ENCODE measurements at places on chromosomes 5 and 9.

GRCh38 chr5:61348447-61348846 lies 16.4 kb downstream of the ZSWIM6 start:
- DNase-seq, result no peak

GRCh38 chr9:137544176-137544760 lies 5.9 kb downstream of the PNPLA7 start:
- DNase-seq, result no peak

GRCh38 chr5:105573575-105573974 lies 2011.0 kb upstream of the NUDT12 start:
- DNase-seq, result no peak

- no peak for DNase-seq
Observed at GRCh38 chr5:73032635-73033034, 76.8 kb downstream of the FCHO2 start.

- no peak for DNase-seq
Observed at GRCh38 chr9:99745085-99745484, 76.6 kb upstream of the NR4A3 start.

DNA sequence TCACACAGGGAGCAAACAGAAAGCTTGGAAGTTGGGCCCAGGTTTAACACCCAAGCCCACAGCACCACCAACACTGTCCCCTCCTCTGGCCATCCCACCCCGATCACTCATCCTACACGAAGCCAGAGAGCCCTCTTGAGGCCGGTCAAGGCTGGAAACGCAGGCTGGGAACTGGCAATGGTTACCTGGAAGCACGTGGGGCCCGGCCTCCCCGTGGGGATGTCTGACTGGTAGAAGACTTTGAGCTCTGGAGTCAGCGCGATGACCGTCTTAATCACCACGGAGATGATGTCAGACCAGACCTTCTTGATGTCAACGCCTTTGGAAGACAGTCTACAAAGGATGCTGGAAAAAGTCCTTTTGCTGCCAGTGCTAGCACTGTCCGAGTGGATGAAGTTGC lies 104.1 kb downstream of the TTLL11 start:
- DNase-seq, result no peak

- no peak for DNase-seq
Observed at GRCh38 chr5:172608773-172609172, 32.3 kb upstream of the NEURL1B start.

DNA sequence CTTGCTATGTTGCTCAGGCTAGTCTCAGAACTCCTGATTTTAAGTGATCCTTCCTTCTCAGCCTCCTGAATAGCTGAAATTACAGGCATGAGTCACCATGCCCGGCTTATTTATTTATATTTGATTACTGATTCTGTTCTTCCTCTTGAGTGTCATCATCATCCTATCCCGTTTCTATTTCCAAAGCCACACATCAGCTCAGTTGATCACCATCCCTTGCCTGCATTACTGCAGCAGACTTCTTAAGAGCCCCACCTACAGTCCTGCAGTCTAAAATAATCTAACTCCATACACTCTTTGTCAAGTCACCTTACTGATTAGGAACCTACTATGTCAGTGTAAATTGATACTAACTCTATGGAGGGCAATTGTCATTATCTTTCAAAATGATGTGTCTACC lies 138.9 kb upstream of the RAI14 start:
- DNase-seq, result no peak

All from sciatic nerve (tissue), 2 donors.